Stimulated activated CD8-positive, alpha-beta memory T cell treated with anti-CD3 and anti-CD28 coated beads, Interleukin-4, amount 100 ng/mL, for 1 hour (primary cell): ENCODE measurements at places on chromosomes 13 and 19.
A peak's percentile ranks its signal among the peaks of the same experiment; 100 is the strongest.

DNA sequence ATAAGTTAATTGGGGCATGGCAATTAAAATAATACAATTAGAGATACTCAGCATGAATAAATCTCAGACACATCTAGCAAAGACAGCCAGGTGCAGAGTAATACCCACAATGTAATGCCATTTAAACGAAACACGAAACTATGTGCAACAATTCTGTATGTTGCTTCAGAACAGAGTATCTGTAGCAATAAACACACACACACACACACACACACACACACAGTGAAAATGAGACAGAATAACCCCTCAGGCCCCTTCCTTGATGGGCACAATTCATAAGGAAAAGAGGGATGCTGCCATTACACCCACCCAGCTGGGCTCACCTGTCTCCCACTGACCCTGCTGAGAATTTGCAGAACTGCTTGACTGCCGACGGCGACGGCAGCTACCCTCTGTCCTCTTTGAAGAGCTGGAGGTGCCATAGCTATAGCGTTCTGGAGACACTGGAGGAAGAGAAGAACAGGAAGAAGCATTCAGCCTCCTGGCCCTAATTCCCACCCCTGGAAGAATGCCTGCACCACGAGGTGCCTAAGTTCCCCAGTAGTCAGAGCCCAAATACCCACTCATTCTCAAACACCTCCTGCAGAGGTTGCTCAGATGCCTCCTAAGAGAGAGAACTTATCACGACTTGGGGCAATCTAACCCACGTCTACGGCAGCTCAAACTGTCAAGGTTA, 2.5 kb downstream of the DEDD2 start:
- DNase-seq: no peak

DNA sequence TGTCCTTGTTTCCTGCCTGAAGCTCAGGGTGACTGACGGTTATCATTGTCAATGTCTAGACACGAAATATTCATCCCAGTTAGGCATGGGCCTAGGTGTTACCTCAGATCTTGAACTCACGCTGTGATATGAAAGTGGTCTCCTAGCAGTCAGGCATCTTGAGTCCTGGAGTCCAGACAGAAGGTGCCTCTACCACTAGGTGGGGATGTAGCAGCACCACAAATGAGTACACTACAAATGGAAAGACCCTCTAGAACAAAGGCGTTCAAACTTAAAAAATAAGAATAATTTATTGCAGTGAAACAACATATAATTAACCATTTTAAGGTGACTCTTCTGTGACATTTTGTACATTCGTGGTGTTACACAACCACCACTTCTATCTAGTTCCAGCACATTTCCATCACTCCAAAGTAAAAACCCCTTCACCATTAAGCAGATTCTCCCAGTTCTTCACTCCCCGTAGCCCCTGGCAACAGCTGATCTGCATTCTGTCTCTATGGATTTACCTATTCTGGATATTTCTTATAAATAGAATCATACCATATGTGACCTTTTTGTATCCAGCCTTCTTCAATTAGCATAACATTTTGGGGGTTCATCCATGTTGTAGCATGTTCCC, 11.9 kb upstream of the FRY start:
- DNase-seq: no peak

DNA sequence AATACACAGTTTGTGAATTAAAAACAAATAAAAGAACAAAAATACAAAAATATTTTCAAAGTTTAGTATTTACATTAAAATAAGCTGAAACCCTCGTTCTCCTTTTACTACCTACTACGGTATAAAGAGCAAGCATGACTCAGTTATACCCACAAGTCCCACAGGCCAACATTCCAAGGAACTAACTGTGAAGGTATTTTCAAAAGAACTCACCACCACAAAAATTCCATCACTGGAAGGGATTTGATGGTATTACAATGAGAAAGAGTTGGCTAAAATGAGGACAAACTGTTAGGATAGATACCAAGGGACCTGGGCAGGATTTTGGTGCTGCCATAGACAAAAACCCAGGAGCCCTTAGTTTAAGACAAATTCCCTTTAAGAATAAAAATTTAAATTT, 122.7 kb downstream of the TBC1D4 start:
- DNase-seq: no peak

- DNase-seq: no peak
These were observed 71.4 kb downstream of the DGKH start for GRCh38 chr13:42119875-42120274.

DNA sequence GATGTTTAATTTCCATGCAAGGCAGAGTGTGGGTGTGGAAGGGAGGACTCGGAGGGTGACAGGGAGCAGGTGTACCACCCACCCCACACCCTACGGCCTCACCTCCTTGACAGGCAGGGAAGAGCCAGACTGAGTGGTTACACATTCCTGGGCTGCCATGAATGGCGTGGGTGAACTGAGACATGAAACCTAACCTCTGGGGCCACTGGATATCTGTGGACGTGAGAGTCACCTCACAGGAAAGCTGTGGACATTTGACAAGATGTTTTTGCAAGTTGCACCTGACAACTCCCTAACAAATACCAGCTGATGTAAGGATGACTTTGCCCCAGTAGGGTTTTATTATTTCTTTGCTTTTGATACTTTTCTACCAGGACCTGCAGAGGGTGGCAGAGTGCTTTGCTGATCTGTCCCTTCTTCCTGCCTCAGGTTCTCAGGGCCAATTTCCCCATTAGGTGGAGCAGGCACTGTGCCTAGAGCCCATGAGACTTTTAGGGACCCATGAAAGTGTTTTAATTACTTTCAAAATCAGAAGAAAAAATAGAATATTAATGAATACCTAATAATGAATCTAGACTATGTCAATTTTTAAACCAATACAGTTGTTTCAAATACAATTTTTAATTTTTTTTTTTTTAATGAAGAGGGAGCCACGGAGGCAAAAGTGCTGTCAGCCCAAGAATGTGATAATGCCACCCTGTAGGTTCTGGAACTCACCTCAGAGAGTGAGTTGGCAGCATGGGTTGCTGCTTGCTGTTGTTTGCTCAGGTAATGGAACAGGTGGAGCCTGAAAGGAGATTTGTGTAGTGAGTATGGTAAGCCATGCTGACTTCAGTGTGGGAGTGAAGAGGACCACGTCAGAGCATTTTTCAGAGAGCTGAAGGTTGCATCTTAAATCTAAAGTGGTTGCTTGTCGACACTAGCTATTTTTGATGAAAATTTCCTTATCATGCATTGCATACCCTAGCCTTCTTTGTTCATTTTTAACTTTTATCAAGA, 58.0 kb upstream of the CYSLTR2 start:
- peak; percentile 13 for DNase-seq

GRCh38 chr19:41637484-41637883, 10.6 kb upstream of the CEACAM4 start:
- no peak for DNase-seq

DNA sequence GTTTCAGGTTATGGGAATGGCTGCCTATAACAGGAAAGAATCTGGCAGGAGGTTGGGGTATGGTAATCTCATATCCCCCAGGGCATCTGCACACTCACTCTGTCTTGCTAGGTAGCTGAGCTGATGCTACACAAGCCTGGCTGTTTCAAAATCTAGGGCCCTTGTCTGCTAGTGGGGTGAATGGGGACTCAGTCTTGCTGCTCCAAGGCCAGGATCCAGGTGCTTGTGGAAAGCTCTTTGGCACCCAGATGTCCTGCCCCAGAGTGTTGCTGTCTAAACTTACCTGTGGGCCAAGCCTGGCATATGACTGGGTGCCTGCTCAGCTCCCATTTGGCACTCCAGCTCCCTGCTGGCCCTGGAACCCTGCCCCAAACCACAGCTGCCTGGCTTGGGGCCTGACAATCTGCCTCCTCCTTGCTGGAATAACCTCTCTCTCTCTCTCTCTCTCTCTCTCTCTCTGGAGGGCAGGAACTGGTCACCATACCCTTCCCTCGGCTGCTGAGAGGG, 158.1 kb upstream of the TSC22D1 start:
- DNase-seq: no peak

DNA sequence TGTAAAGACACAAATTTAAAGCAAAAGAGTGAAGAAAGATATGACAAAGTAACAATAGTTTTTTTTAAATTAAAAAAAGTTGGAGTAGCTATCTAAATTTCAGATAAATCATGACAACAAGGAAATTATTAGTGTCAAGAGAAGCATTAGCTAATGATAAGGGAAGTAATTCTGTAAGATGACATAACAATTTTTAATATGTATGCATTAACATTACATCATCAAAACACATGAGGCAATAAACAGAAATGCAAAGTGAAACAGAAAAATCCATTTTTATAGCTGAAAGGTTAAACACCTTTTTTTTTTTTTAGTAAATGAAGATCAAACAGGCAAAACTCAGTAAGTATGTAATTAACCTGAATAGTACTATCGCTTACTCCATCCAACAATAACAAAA, 804.9 kb upstream of the PRR20A start:
- DNase-seq: no peak

- no peak for DNase-seq
These were observed 708.2 kb downstream of the UQCRFS1 start for GRCh38 chr19:28504727-28505126.

DNA sequence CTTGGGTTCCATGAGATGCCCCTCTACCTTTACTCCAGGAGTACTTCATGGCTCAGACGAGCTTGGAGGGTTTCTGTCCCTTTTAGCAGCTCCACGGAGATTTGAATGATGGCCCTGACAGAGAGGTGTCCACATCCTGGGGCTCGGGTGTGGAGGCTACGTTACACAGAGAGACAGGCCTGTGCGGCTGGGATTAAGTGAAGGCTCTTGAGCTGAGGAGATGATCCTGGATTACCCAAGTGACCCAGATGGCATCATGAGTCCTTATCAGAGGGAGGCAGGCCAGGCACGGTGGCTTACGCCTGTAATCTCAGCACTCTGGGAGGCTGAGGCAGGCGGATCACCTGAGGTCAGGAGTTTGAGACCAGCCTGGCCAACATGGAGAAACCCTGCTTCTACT, 12.4 kb downstream of the DPP9 start:
- DNase-seq: no peak

- DNase-seq: no peak
These were observed 8.5 kb downstream of the CCDC8 start for GRCh38 chr19:46404753-46405468.

GRCh38 chr13:34935841-34936240, 6.2 kb upstream of the NBEA start:
- no peak for DNase-seq

GRCh38 chr19:18291019-18291524, 9.7 kb upstream of the JUND start:
- DNase-seq: no peak

GRCh38 chr19:20664901-20665781, 3.8 kb upstream of the ZNF626 start:
- no peak for DNase-seq

DNA sequence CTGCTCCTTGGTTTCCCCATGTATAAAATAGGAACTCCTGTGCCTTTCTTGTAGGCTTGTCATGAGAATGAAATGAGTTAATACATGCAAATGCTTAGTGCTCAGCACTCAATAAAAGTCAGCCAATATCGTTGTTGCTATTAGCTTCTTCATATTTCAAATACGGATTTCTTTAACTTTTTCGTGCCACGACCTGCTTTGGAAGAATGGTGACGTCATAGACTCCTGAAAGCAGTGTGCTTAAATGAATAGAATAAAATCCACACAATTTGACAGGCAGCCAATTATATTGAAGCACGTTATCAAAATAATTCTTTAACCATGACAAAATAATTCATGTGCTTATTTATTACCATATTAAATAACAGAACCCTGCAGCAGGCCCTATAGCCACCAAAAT, 26.6 kb upstream of the CDC16 start:
- DNase-seq: no peak

DNA sequence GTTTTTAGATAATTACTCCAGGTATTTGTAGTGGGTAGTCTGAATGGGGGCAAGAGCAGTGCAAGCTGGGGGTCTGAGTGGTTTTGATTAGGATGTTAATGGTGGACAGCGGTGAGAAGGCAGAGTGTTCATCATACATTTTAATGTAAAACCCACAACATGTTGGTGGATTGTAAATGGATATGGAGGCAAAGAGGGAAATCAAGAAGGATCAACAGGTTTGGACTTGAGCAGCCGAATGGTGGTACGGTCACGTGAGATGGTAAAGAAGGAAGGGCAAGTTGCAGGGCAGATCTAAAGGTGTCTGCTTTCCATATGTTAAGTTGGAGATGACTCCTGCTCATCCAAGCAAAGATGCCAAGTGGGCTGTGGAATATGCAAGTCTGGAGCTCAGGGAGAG, 9.5 kb downstream of the ZNF30 start:
- no peak for DNase-seq

DNA sequence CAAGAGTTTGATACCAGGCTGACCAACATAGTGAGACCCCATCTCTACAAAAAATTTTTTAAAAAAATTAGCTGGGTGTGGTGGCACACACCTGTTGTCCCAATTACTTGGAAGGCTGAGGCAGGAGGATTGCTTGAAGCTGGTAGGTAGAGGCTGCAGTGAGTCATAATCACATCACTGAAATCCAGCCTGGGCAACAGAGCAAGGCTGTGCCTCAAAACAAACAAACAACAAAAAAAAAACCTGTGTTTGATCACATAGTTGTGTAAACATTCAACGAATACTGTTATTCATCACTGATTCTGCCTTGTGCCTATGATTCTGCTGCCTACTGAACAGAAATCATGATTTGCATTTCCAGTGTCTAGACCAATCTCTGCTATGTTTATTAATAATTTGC, 134.0 kb downstream of the TBC1D4 start:
- no peak for DNase-seq

- DNase-seq: no peak
These were observed 458 bp upstream of the ATP8A2 start for GRCh38 chr13:25371158-25371874.

GRCh38 chr19:41319500-41320184, 9.7 kb downstream of the CCDC97 start:
- no peak for DNase-seq

- no peak for DNase-seq
These were observed at the start of gene SLC44A2 for GRCh38 chr19:10625003-10625761. Gene SLC44A2 (plus strand): TSS chr19:10625553. CDS start chr19:10625634, 81 bp downstream.

GRCh38 chr13:103516015-103516795, 450.0 kb upstream of the SLC10A2 start:
- no peak for DNase-seq

DNA sequence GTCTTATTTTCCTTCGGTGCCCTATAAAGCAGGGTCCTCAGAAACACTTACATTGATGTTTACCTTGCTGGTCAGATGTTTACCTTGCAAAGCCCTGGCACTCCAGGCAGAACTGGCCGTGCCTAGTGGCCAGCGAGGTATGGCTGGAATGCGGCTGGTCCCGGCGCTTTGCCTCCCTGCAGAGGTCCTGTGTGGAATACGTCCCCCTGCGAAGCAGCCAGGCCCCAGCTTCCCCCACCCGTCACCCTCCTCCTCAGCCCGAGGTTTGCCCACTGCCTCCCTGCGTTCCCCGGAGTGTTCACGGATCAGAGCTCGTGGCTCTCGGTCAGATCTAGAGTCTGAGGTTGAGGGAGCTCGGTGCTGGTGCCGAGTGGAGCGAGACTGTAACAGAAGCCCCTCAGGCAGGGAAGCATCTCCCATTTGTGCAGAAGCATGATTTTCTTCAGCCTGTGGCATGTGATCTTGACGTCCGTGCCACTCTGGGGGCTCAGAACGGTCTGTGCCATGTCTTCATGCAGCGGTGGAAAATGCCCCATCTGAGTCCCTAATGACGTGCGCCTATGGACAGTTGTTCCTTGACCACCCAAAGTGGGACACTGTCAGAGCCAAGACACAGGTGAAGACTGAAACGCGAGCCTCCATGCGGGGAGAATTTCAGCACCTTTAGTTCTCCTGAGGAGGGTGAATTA, 54.8 kb upstream of the SOX1 start:
- no peak for DNase-seq
